Stimulated activated CD8-positive, alpha-beta memory T cell treated with anti-CD3 and anti-CD28 coated beads, Interleukin-15, amount 100 ng/mL, for 48 hours (primary cell): ENCODE measurements at places on chromosomes 7 and 10.

DNA sequence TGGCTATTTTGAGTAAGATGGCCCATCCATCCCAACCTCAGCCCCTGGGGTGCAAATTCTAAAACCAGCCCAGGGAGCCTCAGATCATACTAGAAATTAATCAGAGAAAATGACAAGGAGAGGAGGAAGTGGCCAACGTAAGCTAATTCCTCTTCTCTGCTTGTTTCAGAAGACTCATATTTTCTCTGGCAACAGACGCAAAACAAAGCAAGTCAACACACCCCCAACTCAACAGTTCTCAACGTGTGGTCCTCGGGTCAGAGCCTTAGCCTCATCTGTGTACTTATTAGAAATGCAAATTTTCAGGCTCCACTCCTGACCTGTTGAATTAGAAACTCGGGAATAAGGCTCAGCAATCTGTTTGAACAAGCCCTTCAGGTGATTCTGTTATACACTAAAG, 413.9 kb upstream of the AUTS2 start:
- no peak for DNase-seq

GRCh38 chr7:23469150-23469960, 936 bp downstream of the IGF2BP3 start:
- DNase-seq = no peak

DNA sequence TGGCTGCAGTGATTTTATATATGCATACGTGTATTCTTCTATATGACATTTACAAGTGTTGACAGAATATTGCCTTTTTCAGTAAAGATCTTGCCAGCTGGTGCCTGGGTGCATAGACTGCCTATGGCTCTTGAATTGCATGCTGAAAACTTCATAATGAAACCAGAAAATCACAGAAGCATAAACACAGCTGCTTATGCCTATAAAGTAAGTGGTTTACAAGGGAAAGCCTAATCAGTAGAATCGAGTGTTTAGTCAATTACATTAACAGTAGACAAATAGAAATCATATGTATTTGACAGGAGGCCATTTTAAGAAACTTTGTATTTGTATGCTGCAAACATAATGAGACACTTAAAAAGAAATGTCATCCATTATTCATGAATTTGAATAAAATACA, 82.5 kb downstream of the TMEM168 start:
- DNase-seq = no peak

- no peak for DNase-seq
Measured at GRCh38 chr10:121988361-121989324, at the start of gene TACC2. TACC2 (plus strand) TSS chr10:121989163; CDS start chr10:122021982, 32,819 bp downstream.

- no peak for DNase-seq
Measured at GRCh38 chr10:7107285-7107684, 303.5 kb downstream of the SFMBT2 start.

DNA sequence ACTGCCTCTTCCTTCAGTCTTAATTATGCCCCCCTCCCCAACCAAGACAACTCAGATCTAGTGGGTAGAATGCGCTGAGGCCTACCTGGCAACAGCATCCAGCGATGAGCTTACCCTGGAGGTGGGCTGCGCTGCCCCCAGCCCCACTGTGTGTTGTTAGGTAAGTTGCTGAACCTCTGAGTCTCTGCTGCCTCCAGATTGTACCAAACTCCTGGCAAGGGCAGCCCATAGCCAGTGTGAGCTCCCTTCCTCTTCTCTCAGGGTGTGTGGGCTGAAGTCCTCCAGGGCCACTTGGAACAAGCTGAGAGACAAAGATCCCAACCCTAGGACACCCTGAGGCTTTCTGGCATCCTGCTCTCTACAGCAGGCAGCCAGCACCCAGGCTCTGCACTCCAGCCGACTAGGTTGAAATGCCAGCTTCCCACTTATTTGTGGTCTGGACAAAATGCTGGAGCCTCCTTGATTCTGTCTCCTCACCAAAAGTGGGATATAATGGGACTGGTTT, 135.3 kb downstream of the ARHGAP22 start:
- DNase-seq = no peak

DNA sequence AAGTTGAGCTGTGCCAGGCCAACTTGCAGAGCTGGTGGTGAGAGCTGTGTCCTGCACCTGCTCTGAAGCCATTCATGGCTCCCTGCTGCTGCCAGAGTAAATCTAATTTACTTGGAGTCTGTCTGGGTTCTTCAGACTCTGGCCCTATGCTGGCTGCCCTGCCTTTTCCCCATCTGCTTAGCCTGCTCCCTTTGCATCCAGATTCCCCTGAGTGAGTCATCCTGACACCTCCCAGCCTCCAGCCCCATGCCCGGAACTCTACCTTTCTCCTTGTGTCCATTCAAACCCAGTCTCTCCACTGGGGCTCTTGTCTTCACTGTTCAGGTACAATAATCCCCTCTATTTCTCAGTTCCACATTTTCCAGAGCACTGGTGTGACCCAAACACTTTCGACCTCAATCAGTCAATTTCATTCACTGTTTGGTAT, 434.4 kb upstream of the ZMIZ1 start:
- no peak for DNase-seq

DNA sequence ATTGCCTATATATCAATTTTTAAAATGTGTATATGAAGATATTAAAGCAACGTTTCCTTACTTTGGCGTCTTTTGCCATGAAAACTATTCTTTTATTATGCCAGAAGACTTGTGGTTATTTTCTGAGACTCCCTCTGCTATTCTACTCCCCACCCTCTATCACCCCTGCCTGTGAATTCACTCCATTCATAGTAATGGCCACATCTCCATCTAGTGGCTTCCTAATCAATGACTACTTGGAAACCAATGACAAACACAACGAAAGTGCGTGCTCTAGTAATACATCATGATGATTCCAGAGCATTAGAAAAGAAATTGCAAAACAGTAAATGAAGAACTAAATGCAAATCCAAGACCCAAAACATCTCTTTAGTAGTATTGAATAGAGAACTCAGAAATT, 186.7 kb upstream of the HGF start:
- DNase-seq = no peak

DNA sequence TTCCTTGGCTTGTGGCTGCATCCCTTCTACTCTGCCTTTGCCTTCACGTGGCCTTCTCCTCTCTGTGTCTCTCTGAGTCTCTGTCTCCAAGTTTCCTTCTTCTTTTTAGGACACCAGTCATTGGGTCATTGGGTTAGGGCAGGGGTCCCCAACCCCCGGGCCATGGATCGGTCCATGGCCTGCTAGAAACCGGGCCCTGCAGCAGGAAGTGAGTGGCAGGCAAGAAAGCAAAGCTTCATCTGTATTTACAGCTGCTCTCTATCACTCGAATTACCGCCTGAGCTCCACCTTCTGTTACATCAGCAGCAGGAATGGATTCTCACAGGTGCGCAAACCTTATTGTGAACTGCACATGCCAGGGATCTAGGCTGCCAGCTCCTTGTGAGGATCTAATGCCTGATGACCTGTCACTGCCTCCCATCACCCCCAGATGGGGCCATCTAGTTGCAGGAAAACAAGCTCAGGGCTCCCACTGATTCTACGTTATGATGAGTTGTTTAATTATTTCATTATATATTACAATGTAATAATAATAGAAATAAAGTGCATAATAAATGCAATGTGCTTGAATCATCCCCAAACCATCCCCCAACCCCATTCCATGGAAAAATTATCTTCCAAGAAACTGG, 47.9 kb upstream of the DOCK1 start:
- DNase-seq = no peak

DNA sequence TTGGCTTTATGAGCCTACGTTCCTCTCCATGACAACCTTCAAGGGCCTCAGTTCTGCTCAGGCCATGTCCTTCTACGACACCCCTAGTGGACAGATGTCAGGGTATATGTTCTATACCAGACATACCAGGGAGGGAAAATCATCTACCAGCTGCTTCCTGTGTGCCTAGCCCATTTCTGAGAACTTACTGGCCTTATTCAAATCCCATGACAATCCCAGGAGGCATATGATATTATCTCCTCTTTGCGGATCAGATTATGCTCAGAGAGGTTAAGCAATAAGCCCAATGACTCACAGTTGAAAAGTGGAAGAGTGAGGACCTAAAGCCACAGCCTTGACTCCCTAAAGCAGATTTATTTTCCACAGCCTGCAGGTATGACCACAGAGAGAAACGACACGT, 139.3 kb downstream of the GLI3 start:
- no peak for DNase-seq

DNA sequence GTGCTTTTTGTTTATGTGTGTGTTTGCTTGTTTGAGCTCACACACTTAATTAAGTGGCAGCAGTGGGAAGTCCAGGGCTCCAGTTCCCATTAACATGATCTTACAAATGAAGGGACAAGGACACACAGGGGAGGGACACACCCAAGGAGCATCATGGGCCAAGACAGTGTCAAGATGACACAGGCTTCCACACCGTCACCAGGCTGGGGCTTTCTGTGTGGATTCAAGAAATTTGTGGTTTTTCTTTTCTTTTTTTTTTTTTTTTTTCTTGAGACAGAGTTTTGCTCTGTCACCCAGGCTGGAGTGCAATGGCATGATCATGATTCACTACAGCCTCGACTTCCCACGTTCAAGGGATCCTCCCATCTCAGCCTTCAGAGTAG, 173.6 kb downstream of the KIAA1217 start:
- DNase-seq = no peak

- peak; percentile 57 for DNase-seq
Measured at GRCh38 chr10:78763651-78764395, 304.9 kb upstream of the ZMIZ1 start.

DNA sequence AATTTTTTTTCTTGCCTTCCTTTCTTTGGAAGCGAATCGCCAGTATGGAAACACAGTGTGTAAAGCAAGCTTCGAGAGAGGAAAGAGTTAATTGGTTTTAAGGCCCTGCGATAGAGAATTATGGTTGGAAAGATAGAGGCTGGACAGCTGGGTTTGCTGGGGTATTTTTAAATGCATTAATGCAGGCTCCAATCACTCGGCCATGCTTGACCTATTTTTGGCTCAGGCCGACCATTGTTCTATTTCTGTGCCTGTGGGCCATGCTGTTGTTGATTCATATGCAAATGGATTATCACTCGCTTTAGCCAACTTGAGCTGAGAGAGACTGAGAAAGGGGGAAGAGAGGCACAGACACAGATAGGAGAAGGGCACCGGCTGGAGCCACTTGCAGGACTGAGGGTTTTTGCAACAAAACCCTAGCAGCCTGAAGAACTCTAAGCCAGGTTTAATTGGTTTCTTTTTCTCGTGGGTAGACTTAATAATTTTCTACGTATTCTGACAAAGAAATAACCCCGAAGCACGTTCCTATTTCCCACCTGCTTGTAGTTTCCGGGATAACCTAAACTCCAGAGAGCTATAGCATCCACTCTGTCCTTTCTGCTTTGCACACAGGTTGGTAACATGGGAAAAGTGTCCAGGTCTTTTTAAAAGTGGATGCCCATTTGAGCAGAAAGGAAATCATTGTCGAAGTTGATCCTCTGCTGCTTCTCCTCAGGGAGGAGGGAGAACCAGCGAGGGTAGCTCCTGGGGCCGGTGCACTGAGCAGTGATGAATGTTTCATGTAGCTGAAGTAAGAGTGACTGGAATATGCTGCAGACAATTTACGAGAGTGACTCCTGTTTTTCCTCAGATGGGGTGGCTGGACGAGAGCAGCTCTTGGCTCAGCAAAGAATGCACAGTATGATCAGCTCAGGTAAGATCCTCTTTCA, at the start of gene HDAC9:
Gene HDAC9 (plus strand): TSS at position 338 of the 929 bp plus-strand sequence. CDS start 554 bp downstream, at position 892.
- no peak for DNase-seq

DNA sequence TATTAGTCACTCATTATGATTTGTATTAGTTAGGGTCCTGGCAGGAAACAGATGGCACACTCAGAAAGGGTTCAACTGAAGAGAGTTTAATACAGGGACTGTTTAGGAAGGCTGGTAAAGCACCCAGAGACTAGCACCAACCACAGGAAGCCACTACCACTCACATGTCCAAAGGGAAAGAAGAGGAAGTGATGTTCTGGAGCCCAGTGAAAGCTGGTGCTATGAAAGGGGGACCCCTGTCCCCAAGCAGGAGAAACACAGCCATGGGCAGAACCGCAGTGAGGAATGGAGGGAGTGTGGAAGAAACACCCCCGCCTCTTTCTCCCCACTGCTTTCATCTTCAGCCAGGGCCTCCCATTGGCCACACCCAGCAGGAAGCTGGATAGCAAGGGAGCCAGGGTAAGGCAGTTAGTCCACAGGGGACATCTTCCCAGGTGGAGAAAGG, 3.2 kb upstream of the VSIR start:
- DNase-seq = no peak

DNA sequence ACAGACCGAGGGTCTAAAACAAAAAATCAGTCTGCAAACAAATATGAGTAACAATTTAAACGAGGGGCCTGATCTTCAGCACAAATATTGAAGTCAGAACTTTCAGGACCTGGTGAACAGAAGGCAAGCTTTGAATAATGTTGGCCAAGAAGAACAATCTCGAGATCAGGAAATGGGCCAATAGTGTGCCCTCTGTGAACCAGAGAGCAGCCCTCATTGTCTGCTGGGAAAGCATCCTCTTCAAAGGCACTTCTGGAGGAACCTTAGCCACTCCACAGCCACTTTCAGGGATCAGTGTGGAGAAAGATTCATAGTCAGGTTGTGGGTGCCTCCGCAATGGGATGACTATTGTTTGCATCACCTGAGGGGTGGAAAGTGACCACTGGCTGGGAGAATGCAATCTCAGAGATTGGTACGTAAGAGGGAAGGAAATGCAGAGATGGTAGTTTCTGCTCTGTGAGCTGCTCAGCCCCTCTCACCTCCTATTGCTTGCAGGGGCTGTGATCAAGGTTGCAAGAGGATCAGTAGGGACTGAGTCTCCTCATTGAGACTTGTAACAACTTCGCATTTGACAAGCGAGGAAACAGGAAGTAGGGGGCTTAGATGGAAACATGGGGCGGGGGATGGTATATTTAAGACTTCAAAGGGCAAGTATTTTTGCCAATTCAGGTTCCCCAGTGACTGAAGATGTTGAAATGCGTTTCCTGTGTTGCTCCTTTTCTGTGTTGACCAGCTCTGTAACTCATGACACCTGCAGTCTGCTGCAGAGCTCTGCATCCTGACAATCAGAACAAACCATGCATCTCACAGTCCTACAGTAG, 28.4 kb upstream of the IFRD1 start:
- DNase-seq = no peak

- no peak for DNase-seq
Measured at GRCh38 chr10:84293574-84294016, 34.8 kb upstream of the CCSER2 start.

GRCh38 chr10:23053036-23053435, 42.3 kb upstream of the MSRB2 start:
- no peak for DNase-seq

- no peak for DNase-seq
Measured at GRCh38 chr7:104317948-104318629, 10.3 kb upstream of the LHFPL3 start.

DNA sequence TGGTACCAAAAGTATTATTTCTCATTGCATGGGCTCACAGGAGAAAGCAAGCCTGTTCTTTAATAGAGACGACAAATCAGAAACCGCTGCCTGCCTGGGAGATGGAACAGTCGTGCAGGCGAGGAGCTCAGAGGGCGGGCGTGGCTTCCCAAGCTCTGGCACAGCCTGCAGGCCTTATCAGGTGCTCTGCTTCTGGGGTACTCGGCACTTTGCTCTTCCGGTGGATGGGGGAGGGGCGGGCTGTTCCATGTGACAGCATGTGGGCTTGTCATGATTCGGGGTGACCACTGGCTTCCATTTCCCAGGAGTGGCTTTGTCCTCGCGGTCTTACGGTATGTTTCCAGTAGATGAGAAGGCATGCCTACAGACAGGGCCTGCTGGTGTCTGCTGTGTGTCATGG, 228.6 kb downstream of the MGMT start:
- no peak for DNase-seq
